ENCODE measurements at places on chromosomes 2 and 18.

DNA sequence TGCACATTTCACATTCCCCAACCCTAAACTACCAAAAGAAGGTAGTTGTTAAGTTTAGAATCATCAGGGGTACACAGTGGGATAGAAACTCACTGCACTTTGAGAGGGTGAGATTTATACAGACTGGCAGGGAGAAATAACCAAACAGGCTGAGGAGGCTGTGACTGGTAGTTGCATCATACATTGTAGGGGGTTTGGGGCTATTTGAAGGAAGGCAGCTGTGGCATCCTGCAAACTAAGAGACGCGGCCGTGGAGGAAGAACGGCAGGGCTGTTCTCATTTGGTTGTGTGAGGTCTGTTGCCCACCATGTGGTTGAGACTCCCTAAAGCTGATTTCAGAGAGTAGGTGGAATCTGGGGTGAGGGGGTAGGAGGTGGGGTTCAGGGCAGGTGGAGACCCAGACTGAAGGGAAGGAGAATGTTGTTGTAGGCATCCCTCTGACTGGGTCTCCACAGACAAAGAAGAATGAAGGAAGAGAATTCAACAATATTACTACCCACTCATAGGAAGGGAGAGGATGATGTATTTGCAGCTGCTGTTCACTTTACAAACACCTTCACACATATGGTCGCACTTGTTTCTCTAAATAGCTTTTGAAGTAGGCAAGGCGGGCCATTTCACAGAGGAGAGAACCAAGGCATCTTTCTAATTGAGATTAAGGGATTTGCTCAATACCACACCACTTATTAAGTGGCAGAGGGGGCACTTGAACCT lies 170.9 kb upstream of the SIX2 start:
- DNase-seq, result no peak

GRCh38 chr18:58991167-58991798 lies 126.6 kb downstream of the ZNF532 start:
- no peak for DNase-seq

GRCh38 chr18:59918997-59919396 lies 19.2 kb downstream of the PMAIP1 start:
- DNase-seq, result no peak

GRCh38 chr2:120662046-120662445 lies 73.6 kb upstream of the GLI2 start:
- no peak for DNase-seq

DNA sequence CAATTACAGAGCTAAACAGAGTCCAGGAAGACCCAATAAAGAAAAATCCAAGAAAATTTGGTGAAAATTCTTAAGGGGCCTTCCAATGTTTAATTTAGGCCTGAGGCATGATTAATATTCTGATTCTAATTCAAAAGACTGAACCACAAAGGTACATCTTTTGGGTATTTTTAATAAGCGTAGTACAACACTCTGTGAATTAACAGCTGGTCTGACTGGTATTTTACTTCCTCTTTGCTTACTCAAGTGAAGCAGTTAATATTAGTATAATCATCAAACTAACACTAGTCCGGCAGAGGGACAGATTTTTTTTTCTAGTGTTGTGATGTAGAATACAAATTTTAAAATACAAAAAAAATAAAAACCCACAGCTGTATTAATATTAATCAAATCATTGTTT lies 652.9 kb downstream of the NR4A2 start:
- DNase-seq, result no peak

Measured in AG09309 (cell line).